NCI-H1105 (cell line): ENCODE measurements at places on chromosomes 6 and 20.

- no peak for DNase-seq
These were observed 47.9 kb upstream of the ECHDC1 start for GRCh38 chr6:127391094-127391953.

GRCh38 chr6:14647357-14647756 is 529.8 kb downstream of the CD83 start:
- DNase-seq = no peak

- DNase-seq = peak; percentile 72
These were observed 143.7 kb downstream of the RALGAPA2 start for GRCh38 chr20:20568604-20569205.

GRCh38 chr6:144667532-144668503 is 382.7 kb downstream of the UTRN start:
- no peak for DNase-seq

- DNase-seq = no peak
These were observed 3.6 kb downstream of the EEF1A2 start for GRCh38 chr20:63495167-63495720.
